ENCODE measurements at places on chromosomes 7 and 10.

DNA sequence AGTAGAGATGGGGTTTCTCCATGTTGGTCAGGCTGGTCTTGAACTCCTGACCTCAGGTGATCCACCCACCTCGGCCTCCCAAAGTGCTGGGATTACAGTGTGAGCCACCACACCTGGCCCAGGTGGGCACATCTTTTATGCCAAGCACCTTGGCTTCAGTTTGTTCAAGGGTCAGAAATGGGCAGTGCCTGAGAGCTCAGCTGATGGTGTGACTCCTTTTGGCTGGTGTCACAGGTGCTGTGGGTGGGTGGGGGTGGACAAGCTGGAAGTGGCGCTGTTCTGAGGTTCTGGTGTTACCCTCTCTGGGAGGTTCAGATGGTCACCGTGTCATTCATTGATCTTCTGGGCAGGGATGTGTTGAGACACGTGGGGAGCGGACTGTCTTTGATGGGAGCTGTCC is 11.5 kb downstream of the ADCY1 start:
- no peak for DNase-seq

DNA sequence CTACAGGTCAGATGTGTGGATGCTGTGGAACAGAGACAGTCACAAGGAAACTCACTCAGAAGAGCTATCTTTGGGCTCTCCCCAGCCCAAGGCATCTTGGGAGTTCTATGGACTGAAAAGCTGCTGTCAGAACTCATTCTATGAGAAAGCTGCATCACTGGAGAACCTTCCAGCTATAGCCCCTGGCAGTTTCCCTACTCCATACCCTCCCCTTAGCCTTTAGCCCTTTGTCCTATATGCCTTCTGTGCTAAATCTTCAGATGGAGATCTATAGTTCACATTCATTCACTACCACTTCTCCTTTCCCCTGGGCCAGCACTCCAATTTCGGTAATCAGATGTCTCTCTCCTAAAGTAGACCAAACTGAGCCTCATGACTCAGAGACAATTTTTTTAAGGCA is 6.9 kb downstream of the WNT8B start:
- no peak for DNase-seq

GRCh38 chr7:47748041-47748440 is 166.1 kb upstream of the TNS3 start:
- no peak for DNase-seq

- no peak for DNase-seq
These were observed 40.5 kb upstream of the CDK6 start for GRCh38 chr7:92876836-92877235.

DNA sequence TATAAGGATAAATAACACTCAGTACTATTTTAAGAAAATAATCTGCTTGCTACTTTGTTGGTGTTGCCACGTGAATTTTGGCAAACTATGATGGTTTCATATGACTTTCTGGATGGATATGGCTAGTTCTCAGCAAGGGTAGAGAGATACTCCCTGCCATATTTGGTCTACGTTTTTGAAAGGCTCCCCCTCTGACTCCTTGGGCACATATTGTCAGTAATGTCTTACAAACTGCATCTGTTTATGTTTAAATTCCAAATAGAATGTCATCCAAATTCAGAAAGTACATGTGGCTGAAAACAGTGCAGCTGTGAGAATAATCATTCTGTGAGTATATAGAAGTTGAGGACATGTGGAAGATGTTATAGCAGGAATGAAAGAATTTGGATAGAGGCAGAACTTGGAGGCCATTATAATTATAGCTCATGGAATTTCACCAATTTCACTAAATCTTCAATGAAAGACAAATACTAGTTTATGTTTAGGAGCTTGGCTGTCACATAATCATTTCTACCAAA is 107.8 kb downstream of the SRI start:
- no peak for DNase-seq
